DMS 273 treated with DMSO at 0.1 percent for 48 hours (cell line): ENCODE measurements at places on chromosomes 3 and 15.

DNA sequence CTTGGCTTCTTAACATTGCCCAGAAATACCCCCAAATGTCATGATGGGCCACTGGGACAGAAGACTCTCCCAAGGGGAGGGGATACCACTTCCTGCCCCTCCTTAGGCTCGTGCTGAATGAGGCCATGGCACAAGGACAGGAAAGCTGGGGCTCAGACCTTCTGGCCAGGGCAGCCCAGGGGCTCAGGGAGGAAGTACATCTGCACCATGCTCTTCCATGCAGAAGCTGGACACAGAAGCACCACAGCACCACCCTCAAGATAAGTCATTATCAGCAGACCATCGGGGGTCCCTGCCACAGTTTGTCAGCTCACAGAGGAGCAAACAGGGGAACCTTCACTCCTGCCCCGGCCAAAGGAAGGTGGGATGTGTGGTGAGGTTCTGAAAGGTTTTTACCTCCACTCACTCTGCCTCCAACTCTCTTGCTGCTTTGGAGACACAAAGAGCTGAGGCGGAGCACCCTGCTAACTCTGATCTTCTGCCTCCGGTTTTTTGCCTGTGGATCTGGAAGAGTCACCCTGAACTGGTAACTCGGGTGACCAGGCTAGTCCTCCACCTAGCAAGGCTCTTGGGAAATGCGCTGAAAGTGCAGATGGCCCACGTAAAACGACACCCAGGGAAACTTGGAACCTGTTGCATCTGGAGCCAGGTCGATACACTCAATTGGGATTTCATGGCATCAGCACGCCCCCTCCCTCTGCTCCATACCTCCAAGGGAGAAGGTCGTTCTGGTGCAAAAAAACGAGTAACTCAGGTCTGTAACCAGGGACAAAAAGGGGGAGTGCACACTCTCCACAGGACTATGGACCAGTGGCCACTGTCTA, 8.3 kb downstream of the BMF start:
- DNase-seq, result no peak

- no peak for DNase-seq
These were observed 86.8 kb upstream of the NR2F2 start for GRCh38 chr15:96243701-96244100.

DNA sequence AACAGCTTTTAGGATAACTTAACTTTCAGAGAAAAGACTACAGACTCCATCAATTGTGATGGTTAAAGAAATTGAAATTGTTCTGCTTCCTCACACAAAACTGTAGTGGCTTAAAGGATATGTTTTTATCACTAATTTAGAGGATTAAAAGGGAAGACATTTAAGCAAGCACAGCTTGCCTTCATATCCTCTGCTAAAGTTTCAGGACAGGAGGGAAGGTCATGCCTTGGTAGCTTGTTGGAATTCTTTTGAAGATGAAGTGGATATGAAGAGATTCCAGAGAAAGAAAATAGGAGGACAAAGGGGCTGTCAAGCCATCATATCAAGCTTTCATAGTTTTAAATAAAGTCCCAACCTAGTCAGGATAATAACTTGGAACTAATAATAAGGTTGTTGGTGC, 33.1 kb downstream of the CCDC80 start:
- no peak for DNase-seq

- DNase-seq, result no peak
These were observed 41.5 kb downstream of the TLE3 start for GRCh38 chr15:70056091-70056680.

DNA sequence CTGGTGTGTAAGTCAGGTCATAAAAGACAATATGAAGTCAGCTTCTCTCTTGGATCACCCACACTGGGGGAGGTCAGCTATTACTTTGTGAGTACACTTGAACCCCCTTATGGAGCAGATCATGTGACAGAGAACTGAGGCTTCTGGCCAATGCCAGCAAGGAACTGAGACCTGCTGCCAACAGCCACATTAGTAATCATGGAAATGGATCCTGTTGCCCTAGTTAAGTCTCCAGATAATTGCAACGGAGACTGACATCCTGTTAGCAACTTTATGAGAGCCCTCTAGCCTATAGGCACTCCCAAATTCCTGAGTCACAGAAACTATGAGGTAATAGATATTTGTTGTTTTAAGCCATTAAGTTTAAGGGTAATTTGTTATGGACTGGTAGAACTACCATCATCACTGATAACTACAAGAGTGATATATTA, 110.4 kb upstream of the GMNC start:
- DNase-seq, result no peak

- DNase-seq, result no peak
These were observed 15.8 kb upstream of the SST start for GRCh38 chr3:187685948-187686347.

DNA sequence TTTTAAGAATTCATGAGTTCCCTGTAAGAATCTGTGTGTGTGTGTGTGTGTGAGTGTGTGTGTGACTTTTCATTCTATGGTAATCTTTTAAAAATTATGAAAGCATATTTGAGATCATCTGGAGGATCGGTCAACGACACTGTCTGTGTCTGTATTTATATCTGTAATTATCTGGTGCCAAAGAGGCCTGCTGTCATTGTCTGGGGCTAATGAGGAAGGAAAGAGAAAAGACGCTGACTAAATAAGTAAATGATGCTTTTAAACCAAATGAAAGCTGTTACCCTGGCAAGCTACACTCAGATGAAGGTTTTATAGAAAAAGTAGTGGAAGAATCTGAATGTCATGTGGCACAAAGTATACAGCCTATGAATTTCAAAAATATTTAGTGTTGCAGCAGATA, 439.8 kb downstream of the RBMS3 start:
- DNase-seq, result no peak
